ENCODE measurements at places on chromosomes 6 and 20. TPM values are rescaled to one million over a fixed set of nuclear protein-coding genes. Genes with fewer than 3 reads are reported as not detected.

PLN gene
- total RNA-seq = 0.20 TPM

SLC17A1 gene
- not detected for total RNA-seq

THBS2 gene
- total RNA-seq = 20.4 TPM

PAK5 gene
- total RNA-seq = 0.42 TPM

FRK gene
- 5.1 TPM for total RNA-seq

BANF2 gene
- not detected for total RNA-seq

PRICKLE4 gene
- total RNA-seq = 4.5 TPM

- no peak for DNase-seq
Measured at GRCh38 chr6:133957780-133958242, 4.8 kb downstream of the TBPL1 start.

DNA sequence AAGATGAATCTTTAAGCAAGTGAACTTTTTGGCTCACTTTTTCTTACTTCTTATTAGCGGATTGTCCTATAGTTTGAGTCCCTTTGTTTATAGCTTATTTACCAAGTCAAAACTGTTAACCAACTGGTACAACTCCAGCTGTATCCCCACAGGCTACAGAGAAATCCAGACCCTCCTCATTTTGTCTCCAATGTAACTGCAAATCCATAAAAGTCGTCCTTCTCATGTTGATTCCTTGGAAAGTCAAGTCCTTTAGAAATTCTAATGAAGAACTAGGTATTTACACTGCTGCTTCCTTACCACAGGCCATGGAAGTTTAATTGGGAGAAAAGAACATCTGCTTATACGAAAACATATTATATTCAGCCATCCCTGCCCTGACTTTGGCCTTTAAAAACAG, 729.1 kb upstream of the NRSN1 start:
- DNase-seq = no peak

GRCh38 chr6:15170126-15170525, 75.7 kb upstream of the JARID2 start:
- no peak for DNase-seq

- no peak for DNase-seq
Measured at GRCh38 chr6:15352845-15353244, 107.0 kb downstream of the JARID2 start.

DNA sequence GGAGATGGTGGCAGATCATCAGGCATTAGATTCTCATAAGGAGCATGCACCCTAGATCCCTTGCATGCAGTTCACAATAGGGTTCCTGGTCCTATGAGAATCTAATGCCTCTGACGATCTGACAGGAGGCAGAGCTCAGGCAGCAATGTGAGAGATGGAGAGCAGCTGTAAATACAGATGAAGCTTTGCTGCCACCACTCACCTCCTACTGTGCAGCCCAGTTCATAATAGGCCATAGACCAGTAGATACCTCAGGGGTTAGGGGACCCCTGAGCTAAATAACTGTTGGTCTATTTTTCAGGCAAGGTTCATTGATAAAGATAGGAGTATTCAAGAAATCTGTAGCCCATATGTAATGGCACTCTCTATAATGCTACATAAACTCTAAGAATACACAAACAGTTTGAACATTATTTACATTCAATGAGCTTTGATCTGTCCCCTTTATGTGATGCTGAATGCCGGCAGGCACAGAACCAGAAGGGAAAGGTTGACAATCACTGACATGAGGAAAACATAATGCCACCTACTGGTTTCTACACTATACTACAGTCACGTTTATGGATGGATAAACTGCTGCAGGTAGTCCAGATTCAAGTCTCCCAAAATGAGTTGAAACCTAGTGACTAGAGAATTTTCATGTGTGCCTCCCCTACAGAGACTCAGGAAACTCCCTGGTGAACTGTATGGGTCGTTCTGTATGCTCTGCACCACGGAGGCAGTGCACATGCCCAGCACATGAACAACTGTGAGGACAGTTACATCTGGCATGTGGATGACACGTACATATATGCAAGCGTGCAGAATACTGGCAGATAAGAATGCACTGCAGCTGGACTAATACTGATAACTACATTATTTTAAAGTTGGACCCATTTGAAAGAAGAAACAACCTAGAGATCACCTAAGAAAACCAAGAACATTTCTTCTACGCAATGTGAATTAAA, 72.0 kb downstream of the DST start:
- DNase-seq = no peak

- no peak for DNase-seq
Measured at GRCh38 chr20:39042279-39043150, 80.4 kb downstream of the DHX35 start.

DNA sequence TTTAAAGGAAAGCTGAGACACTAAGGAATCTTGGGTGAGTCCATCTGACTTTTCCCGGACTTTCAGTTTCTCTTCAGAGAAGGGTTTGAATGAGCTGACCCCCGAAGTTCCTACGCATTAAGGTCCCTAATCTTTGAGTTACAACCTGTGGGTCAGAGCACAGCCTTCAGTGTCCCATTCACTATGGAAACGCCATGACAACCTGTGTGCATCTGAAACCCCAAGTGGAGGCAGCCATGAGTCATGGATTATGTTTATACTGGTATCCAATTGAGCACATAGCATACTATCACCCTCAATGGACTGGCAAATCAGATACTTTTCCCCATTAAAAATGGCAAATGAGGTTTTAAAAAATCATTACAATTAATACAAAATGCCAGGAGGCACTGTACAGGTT, 11.4 kb downstream of the MYLK4 start:
- DNase-seq = no peak

DNA sequence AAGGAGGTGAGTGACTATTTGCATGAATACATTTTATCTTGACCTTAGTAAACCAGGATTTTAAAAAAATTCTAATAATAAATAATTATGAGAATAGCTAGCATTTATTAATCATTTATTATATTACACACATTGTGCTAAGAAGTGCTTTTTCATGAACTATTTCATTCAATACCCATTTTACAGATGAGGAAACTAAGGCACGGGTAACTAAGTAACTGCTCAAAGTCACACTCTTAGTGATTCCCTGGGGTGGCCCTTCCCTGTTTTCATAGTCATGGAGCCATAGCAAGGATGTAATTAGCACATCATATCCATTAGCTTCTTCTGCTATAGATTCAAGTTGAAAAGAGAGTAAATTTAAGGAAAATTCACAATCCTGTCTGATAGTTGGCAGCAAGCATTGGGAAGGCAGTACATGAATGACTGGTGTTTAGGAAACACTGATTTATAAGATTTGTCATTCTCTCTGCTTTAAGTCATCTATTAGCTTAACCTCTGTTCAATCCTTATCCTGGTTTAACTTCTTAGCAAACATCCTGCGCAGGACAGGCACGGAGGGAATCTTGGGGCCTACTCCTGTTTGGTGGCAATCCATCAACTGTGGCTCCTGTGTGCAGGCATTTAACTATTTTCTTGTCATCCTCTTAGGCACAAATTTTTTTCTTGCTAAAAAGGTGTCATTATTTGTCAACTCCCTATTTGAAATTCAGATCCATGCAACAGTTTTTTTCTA, 68.3 kb downstream of the RIN2 start:
- no peak for DNase-seq

GRCh38 chr6:169380493-169380892, 126.8 kb upstream of the THBS2 start:
- DNase-seq = no peak

DNA sequence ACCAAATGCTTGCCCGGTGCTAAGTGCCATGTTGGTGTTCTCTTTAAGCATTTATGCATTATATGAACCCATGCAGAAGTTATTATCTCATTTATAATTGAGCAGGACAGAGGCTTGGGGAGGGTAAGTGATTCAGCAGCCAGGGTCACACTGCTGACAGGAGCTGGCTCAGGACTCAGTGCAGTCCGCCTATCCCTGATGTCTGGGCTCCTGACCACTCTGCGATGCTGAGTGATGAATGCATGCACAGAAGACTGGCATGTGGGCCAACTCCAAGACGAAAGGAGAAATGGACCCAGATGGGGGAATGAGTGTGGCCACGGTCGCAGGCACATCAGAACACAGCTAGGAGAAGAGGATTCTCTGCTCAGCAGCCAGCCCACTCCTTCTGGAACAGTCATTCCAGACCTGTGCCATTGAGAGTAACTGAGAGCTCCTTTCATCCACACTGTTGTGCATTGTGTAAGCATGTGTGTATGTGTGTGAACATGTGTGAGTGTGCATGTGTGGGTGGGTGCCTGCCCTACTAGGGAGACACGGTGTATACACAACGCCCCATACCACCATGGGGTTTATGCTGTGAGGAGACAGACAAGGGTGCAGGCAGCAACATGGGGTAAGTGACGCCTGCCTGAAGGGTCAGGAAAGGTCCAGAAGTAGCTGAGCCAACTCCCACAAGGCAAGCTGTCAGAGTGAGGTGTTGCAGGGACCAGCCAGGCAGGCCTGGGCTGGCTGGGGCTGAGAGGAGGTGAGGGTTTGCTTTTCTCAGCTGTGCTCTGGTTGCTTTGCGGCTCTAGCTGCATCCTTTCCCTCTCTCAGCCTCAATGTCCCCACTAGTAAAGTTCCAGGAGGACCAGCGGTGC, 97.8 kb upstream of the PMEPA1 start:
- no peak for DNase-seq

GRCh38 chr20:46423882-46424482, 17.6 kb upstream of the ELMO2 start:
- no peak for DNase-seq

DNA sequence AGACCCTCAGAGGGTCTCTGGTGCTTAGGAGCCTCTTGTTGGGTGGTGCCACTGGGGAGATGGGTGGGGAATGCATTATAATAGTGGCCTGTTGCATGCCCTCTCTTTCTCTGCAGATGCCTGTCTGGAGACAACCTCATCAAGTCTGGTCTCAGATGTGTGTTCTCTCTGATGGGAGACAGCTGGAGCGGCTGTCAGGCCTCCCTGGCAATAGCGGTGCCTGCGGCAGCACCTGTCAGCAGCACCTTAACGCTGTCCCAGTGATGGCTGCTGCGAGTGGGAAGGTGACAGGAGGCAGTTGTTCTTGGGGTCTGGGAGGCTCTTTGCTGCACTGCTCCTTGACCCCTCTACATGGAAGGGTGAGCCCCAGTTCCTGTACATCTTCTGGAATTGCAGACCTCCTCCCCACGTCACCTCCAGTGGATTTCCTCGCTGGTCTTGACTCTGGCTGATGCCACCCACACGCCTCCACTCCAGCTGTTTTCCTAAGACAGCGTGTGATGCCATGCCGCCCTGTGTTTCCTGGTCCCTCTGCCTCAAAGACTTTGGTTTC, 63.3 kb upstream of the BLCAP start:
- DNase-seq = no peak

DNA sequence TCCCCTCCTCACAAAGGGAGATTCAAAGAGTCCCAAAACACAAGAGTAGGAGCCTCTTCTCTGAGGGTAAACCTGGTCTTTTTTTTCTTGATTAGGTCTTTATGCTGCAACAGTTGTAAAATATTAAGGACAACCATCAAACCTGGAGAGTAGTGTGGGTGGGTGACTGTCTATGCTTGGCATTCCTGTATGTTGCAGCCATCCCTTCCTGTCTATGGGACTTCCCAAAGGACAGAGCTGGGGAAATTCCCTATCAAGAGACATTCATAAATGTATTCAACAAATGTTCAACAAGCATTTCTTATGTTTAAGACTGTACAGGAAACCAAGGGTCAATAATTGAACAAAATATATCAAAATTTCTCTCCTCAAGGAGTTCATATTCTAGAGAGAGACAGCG, 5.5 kb downstream of the BTN2A2 start:
- DNase-seq = no peak
